ENCODE measurements at places on chromosomes 11 and 22. TPM values are rescaled to one million over a fixed set of nuclear protein-coding genes. Genes with fewer than 3 reads are reported as not detected.

Gene VWCE
- not detected for polyA plus RNA-seq

Gene MUC5AC
- polyA plus RNA-seq: not detected

Gene AGBL2
- 0.33 TPM for polyA plus RNA-seq

Gene CABP7
- not detected for polyA plus RNA-seq

Gene OR6A2
- not detected for polyA plus RNA-seq

Gene CCDC15
- 1.6 TPM for polyA plus RNA-seq

Gene GRM5
- polyA plus RNA-seq: not detected

Gene ESAM
- 1.9 TPM for polyA plus RNA-seq

DNA sequence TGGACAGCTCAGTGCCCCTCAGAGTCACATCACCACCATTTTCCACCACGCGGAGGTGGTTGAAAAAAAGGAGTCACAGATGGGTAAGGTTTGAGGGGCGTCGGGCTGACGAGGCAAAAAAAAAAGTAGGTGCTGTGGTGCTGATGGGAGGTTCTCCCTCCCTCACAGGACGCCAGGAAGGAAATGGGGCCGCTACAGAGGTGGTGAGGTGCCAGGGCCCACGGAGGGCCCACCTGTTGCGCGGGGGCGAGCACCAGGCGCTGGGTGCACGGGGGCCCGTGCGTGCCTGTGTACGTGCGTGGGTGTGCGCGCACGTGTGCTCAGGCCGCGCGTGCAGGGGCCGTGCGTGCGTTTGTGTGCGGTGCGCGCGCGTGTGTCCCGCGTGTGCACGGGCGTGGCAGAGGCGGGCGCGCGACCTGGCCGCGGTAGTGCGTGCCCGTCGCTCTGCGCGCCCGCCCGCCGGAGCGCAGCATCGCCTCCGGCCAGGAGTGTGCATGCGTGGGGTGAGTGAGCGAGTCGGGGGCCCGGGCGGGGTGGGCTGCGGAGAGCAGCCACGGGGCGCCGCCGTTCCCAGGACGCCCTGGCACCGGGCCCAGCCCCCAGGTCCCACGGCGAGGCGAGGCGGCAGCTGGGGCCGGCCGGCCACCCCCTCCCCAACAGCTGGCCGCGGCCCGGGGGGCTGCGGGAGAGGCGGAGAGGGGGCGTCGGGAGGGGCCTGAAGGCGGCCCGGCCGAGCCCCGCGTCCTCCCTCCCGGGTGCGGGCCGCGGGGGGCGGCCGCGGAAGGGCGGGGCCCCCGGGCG, 2.8 kb downstream of the PDGFB start:
- DNase-seq: no peak
- H3K27me3 ChIP-seq: peaks cover 4% of the 10 kb centered on the region
- no peaks in the 10 kb centered on the region for H3K36me3 ChIP-seq

GRCh38 chr11:17275400-17276235, 921 bp upstream of the NUCB2 start:
- H3K36me3 ChIP-seq: no peaks in the 10 kb centered on the region
- H3K27me3 ChIP-seq: no peaks in the 10 kb centered on the region
- H3K4me3 ChIP-seq: peak overlapping the region; percentile 78
- peaks cover 17% of the 10 kb centered on the region for H3K4me1 ChIP-seq
- peak overlapping the region; percentile 90 for H3K27ac ChIP-seq
- DNase-seq: no peak

DNA sequence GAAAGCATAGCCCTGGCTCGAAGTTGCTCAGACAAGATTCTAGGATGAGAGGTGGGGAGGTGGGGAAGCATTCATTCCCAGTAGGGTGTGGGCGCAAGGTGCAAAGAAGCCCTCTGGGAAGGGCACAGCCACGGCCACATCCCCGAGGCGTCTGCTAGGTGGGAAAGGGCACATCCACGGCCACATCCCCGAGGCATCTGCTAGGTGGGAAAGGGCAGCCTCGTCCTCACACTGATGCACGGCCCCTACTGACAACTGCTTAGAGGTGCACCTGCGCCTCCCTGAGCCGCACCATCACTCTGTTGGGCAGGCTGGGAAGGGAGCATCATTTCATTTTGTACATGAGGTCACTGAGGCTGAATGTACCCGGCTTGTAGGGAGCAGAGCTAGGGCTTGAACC, 94.6 kb upstream of the PITPNB start:
- H3K4me1 ChIP-seq: no peaks in the 10 kb centered on the region
- H3K4me3 ChIP-seq: no peak overlapping the region
- no peaks in the 10 kb centered on the region for H3K36me3 ChIP-seq
- H3K27me3 ChIP-seq: no peaks in the 10 kb centered on the region
- no peak overlapping the region for H3K27ac ChIP-seq

DNA sequence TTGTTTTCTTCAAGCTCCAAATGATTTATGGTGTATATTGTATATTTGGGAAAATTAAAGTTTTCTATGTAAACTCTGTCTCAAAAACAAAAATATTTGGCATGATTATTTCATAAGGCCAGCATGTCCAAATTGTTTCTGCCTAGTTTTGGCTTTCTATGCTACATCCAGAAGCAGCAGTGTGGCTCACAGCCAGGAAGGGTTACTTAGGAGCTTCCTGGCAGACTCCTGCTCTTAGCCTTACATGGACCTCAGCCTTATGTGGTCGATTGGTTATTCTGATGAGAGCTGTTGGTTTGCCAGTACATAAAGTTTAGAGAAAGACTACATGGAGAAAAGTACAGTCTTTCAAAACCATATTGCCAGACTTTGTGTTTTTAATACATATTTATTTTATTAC, 297.7 kb upstream of the FAT3 start:
- no peak overlapping the region for H3K4me3 ChIP-seq
- H3K4me1 ChIP-seq: no peaks in the 10 kb centered on the region
- no peak for DNase-seq

DNA sequence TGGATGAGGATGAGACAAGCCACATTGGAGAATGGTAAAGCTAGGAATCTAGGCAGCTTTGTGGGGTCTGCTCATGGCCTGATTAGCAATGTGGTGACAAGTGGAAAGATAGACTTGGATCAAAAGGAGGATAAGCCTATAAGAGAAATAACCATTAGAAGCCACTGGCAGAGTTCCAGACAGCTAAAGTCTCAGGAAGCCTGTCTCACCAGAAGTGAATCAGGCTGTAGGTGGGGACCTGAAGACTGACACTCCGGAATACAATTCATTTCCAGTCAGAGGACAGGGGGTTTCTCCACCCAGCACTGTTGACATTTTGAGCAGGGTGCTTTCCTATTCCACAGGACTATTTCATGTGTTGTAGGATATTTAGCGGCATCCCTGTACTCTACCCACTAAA, 129.7 kb downstream of the ARHGAP42 start:
- no peak overlapping the region for H3K4me3 ChIP-seq
- no peak overlapping the region for H3K27ac ChIP-seq
- DNase-seq: no peak

GRCh38 chr11:47593934-47594855, at the start of gene C1QTNF4:
C1QTNF4 (minus strand) TSS chr11:47594411; CDS start chr11:47590810, 3,601 bp downstream.
- no peak within 1 kb of the TSS for H3K27ac ChIP-seq
- H3K27me3 ChIP-seq: peaks cover 6% of the 10 kb centered on the region
- DNase-seq: no peak
- H3K4me3 ChIP-seq: no peak within 1 kb of the TSS
- H3K36me3 ChIP-seq: no peaks in the 10 kb centered on the region

DNA sequence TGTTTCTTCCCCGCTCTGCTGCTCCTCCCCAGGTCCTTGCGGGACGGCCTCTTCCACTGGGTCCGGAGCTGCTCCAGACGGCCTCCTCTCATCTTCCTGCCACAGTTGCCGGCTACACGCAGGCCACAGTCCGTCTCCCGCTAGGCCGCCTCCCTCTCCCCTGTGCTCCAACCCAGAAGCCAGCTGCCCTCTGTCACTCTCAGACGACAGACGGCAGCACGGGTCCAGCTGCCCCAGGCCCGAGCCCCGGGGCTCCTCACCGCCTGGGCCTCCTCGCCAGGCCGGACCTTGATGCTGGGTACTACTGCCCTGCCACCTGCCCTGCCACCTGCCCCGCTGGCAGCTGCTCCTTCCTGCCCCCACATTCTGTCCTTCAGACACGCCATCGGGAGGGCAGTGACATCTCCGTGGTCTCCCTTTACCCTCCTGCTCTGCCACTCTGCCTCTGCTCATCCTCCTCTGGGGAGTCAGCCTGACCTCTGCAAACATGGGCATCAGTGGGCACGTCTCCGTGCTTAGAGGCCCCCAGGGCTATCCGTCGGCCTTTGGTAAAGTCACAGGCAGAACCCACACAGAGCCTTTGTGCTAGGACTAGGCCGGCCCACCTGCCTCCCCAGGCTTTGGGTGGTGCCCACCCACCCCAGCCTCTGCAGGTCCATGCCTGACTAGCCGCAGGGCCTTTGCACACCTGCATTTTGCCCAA, 43.1 kb upstream of the TH start:
- no peak overlapping the region for H3K27ac ChIP-seq
- H3K4me1 ChIP-seq: peaks cover 28% of the 10 kb centered on the region
- no peaks in the 10 kb centered on the region for H3K36me3 ChIP-seq
- no peak overlapping the region for H3K4me3 ChIP-seq

DNA sequence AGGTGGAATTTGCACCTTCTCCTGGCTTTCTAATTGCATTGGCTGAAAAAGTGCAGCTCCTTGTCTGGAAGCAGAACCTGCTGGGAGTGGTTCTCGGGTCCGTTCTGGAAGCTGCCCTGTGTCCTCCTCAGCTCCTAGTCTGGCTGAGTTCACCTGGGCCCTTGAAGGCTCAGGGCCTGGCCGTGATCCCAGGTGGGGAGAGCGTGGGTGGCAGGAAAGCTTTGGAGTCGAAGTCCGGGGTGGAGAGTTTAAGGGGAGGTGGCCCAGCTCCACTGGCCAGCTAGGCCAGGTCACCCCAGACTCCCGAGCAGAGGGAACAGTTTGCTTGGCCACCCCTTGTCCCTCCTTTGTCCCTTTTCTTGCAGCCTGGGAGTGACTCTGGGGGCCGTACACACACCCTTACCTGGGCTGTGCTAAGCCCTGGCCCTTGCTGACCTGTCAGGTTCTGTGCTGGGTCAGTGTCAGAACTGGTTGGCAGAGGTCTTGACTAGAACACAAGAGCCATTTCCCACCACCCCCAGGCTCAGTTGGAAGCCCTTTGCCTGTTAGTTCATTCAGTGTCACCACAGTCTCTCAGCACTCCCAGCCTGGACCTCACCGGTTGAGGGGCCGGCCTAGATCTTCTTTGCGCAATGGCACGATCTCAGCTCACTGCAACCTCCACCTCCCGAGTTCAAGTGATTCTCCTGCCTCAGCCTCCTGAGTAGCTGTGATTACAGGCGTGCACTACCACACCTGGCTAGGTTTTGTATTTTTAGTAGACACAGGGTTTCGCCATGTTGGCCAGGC, 37.3 kb downstream of the LRP5 start:
- no peak overlapping the region for H3K27ac ChIP-seq
- no peak for DNase-seq
- no peaks in the 10 kb centered on the region for H3K4me1 ChIP-seq
- H3K4me3 ChIP-seq: no peak overlapping the region
- no peaks in the 10 kb centered on the region for H3K36me3 ChIP-seq
- no peaks in the 10 kb centered on the region for H3K27me3 ChIP-seq

DNA sequence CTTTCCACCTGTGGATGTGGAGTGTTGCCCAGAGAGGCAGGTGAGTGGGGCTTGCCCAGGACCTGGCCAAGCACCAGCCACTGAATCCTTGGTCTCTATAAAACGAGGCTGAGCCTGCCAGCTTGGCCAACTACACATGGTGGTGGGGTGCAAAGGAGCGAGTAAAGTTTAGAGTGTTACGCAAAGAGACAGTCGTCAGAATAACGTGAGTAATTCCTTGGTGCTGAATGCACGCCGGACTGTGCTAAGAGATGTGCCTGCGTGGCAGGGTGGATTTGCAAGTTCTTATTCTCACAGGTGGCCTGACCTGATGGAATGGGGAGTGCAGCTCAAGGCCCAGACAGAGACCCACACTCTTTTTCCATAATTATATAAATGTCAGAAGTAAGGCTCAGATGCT, 88.6 kb upstream of the B3GAT1 start:
- H3K4me3 ChIP-seq: no peak overlapping the region
- H3K36me3 ChIP-seq: no peaks in the 10 kb centered on the region
- H3K27me3 ChIP-seq: no peaks in the 10 kb centered on the region
- H3K27ac ChIP-seq: no peak overlapping the region
- H3K4me1 ChIP-seq: no peaks in the 10 kb centered on the region

DNA sequence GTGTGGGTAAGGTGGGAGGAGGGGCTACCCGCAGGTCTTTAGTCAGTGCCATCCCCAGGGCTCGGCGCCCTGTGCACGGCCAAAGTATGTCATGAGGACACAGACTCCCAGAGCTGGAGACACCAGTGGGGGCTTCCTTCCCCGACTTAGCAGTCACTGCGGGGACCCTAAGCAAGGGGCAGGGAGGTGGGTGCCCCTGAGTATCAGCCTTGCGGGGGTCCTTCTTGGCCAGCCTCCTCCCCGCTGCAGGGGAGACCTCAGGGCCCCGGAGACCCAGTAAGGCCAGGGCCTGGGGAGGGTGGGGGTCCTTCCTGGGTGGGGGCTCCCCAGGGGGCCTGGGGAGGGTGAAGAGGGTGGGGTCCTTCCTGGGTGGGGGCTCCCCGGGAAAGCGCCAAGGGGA, 673.8 kb downstream of the BRD1 start:
- H3K4me3 ChIP-seq: no peak overlapping the region
- H3K36me3 ChIP-seq: no peaks in the 10 kb centered on the region
- H3K27me3 ChIP-seq: no peaks in the 10 kb centered on the region
- DNase-seq: no peak

DNA sequence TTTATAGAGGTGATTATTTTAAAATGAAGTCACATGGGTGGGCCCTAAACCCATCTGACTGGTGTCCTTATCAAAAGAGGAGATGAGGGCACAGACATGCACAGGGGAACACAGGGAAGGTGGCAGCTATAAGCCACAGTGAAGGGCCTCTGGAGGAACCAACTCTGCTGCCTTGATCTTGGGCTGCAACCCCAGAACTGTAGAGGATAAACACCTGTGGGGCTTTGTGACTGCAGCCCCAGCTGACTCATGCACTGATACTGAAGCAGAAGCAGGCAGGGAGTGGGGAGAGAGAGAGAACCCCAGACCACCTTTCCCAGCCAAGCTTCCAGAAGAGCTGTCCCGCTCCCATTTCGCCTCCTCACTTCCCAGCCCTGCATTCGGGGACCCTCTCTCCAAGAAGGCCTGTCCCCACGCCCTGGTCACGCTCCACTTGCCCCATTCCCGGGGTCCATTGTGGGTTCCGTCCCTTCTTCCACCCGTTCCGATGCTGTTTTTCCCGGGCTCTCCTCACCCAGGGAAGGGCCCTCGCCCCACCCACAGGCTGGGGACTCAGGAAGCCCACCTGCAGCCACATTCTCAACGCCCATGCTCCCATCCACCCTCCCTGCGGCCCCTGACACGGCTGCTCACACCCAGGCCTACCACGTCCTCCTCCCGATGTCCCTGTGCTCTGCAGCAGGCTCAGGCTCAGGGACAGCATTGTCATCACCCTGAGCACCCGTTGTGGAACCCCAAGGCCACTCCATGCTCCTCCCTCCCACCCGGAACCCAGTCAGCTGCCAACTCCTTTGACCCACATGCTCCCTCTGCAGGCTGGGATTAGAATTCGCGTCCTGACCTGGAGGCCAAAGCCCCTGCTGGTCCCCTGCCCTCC, 90.8 kb upstream of the SHANK2 start:
- no peaks in the 10 kb centered on the region for H3K27me3 ChIP-seq
- H3K27ac ChIP-seq: no peak overlapping the region
- no peak overlapping the region for H3K4me3 ChIP-seq
- no peak for DNase-seq
- H3K36me3 ChIP-seq: no peaks in the 10 kb centered on the region
